Smooth muscle cell of the coronary artery (primary cell): ENCODE measurements at places on chromosomes 12 and 14. TPM values are rescaled to one million over a fixed set of nuclear protein-coding genes. Genes with fewer than 3 reads are reported as not detected.

RILPL1 gene
- total RNA-seq: 10.1 and 16.0 TPM in 2 replicates

TSPAN11 gene
- total RNA-seq: 0.08 and 1.1 TPM in 2 replicates

PSEN1 gene
- 36.3 and 63.4 TPM in 2 replicates for total RNA-seq

SLC38A4 gene
- total RNA-seq: 0.35 and 0.60 TPM in 2 replicates

RNASE7 gene
- not detected in 2 replicates for total RNA-seq

KRT3 gene
- total RNA-seq: not detected in 2 replicates

MANSC1 gene
- total RNA-seq: 0.47 and 1.8 TPM in 2 replicates

STON2 gene
- total RNA-seq: 0.23 and 50.7 TPM in 2 replicates

GUCY2C gene
- not detected in 2 replicates for total RNA-seq

MON2 gene
- 23.6 and 32.2 TPM in 2 replicates for total RNA-seq

MRPL52 gene
- 39.5 and 75.6 TPM in 2 replicates for total RNA-seq

KNTC1 gene
- total RNA-seq: 6.3 and 10.1 TPM in 2 replicates

GPN3 gene
- total RNA-seq: 7.7 and 14.7 TPM in 2 replicates

HOMEZ gene
- total RNA-seq: 3.4 and 3.6 TPM in 2 replicates

BIN2 gene
- not detected in 2 replicates for total RNA-seq

KRT79 gene
- not detected in 2 replicates for total RNA-seq

KRT85 gene
- not detected in 2 replicates for total RNA-seq

MYF6 gene
- total RNA-seq: not detected in 2 replicates

SLC25A21 gene
- total RNA-seq: 0.15 TPM in 1 of 2 replicates, not detected in the other

TNFAIP2 gene
- 21.9 and 46.6 TPM in 2 replicates for total RNA-seq

GPR84 gene
- not detected in 2 replicates for total RNA-seq

SCNN1A gene
- total RNA-seq: 0.12 and 0.15 TPM in 2 replicates

REP15 gene
- 0.68 and 0.70 TPM in 2 replicates for total RNA-seq

CMKLR1 gene
- total RNA-seq: 0.08 and 1.3 TPM in 2 replicates

ATL1 gene
- total RNA-seq: 0.98 and 8.7 TPM in 2 replicates

SLC38A1 gene
- 34.2 and 56.8 TPM in 2 replicates for total RNA-seq

BATF gene
- 0.12 TPM in 1 of 2 replicates, not detected in the other for total RNA-seq

INSM2 gene
- total RNA-seq: not detected in 2 replicates

ESRRB gene
- not detected in 2 replicates for total RNA-seq

ADAM21 gene
- total RNA-seq: 0.23 and 0.75 TPM in 2 replicates

AQP2 gene
- total RNA-seq: not detected in 2 replicates

CLEC14A gene
- 0.15 and 0.47 TPM in 2 replicates for total RNA-seq

ANKS1B gene
- total RNA-seq: 0.94 TPM in 1 of 2 replicates, not detected in the other

HOXC6 gene
- 0.35 TPM in 1 of 2 replicates, not detected in the other for total RNA-seq

TAS2R31 gene
- total RNA-seq: 1.2 and 2.3 TPM in 2 replicates

ADGRD1 gene
- 0.15 and 37.2 TPM in 2 replicates for total RNA-seq

TEX22 gene
- 0.23 TPM in 2 replicates for total RNA-seq
